Activated B cell treated with CpG ODN at 0.5 μM for 24 hours (primary cell): ENCODE measurements at places on chromosomes 16 and 17.
A peak's percentile ranks its signal among the peaks of the same experiment; 100 is the strongest.

- peaks cover 31% of the 10 kb centered on the region for H3K27me3 ChIP-seq
- no peaks in the 10 kb centered on the region for H3K4me1 ChIP-seq
- H3K4me3 ChIP-seq = no peak overlapping the region
- H3K36me3 ChIP-seq = no peaks in the 10 kb centered on the region
Measured at GRCh38 chr16:51132490-51133115, 18.5 kb downstream of the SALL1 start.

GRCh38 chr16:84032458-84033178 lies 10.0 kb downstream of the SLC38A8 start:
- H3K27me3 ChIP-seq = peaks cover 22% of the 10 kb centered on the region
- H3K4me1 ChIP-seq = peaks cover 5% of the 10 kb centered on the region
- no peak overlapping the region for H3K4me3 ChIP-seq
- H3K27ac ChIP-seq = no peak overlapping the region
- H3K36me3 ChIP-seq = no peaks in the 10 kb centered on the region
- DNase-seq = no peak

DNA sequence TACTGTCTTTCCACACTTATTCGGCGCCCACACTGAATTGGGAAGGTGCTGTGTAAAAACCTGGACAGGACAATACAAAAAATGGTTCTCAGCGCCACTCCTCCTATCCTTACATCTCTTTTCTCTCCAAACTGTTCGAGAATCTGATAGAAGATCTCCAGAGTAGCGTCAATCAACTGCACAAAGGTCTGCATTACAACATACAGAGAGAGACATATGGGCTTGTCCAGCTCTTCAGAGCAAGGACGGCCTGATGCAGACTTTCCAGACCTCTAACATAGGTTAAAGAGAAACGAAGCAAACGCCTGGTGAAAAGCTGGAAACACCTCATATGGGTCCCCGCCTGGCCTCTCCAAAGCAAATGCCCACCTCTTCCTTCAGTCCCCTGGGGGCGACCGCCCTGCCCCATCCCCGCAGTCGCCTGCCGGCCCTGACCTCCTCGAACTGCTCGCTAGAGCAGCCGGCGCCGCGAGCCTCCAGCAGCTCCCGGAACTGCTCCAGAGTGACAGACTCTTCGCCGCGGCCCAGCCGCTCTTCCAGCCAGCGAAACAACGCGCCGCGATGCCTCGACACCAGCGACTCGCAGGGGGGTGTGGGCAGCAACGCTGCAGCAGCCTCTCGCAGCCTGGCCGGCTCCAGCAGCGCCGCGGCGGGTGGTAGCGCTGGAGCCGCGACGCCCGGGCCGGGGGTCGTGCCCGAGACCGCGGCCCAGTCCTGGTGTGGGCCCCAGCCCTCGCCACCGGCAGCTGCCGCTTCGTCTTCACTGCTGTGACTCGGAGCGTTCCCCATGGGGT lies 526 bp downstream of the ZZEF1 start:
- peak overlapping the region; percentile 98 for H3K4me3 ChIP-seq
- no peak for DNase-seq
- peaks cover 43% of the 10 kb centered on the region for H3K4me1 ChIP-seq
- no peaks in the 10 kb centered on the region for H3K27me3 ChIP-seq

GRCh38 chr16:17944345-17944744 lies 392.2 kb downstream of the NPIPA8 start:
- no peak overlapping the region for H3K27ac ChIP-seq
- H3K27me3 ChIP-seq = peaks cover 12% of the 10 kb centered on the region
- no peaks in the 10 kb centered on the region for H3K36me3 ChIP-seq
- H3K4me1 ChIP-seq = peaks cover 8% of the 10 kb centered on the region
- H3K4me3 ChIP-seq = no peak overlapping the region
- no peak for DNase-seq

DNA sequence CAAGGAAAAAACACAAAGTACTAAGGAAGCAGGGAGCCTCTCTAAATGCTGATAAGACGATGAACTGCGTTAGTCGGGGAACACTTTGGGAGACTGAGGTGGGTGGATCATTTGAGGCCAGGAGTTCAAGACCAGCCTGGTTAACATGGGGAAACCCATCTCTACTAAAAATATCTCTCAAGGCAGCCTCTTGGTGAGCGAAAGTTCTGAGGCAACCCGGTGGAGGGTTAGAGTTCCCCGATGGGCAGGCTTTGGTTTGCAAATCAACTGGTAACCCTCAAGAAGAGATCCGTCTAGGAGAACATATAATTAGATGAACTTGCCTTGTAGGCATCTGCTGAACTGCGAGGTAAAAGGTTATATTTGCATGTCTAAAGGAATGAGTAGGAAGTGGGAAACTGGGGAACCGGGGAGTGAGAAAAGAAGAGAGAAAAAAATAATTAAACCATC lies 44.6 kb downstream of the WSB1 start:
- H3K27me3 ChIP-seq = no peaks in the 10 kb centered on the region
- DNase-seq = no peak
- peaks cover 57% of the 10 kb centered on the region for H3K4me1 ChIP-seq
- peak overlapping the region; percentile 37 for H3K27ac ChIP-seq

GRCh38 chr17:57242148-57242547 lies 14.2 kb upstream of the MSI2 start:
- no peaks in the 10 kb centered on the region for H3K36me3 ChIP-seq
- H3K27me3 ChIP-seq = peaks cover 6% of the 10 kb centered on the region
- H3K4me3 ChIP-seq = no peak overlapping the region

- H3K27me3 ChIP-seq = peaks cover 10% of the 10 kb centered on the region
- no peak overlapping the region for H3K27ac ChIP-seq
- no peaks in the 10 kb centered on the region for H3K4me1 ChIP-seq
- no peak for DNase-seq
- no peak overlapping the region for H3K4me3 ChIP-seq
Measured at GRCh38 chr17:61490540-61490975, 38.3 kb downstream of the TBX4 start.

- no peaks in the 10 kb centered on the region for H3K4me1 ChIP-seq
- H3K27me3 ChIP-seq = peaks cover 18% of the 10 kb centered on the region
- H3K36me3 ChIP-seq = peaks cover 2% of the 10 kb centered on the region
- H3K4me3 ChIP-seq = no peak overlapping the region
- H3K27ac ChIP-seq = no peak overlapping the region
Measured at GRCh38 chr16:50437769-50438437, 69.1 kb upstream of the BRD7 start.

- H3K4me1 ChIP-seq = no peaks in the 10 kb centered on the region
- H3K4me3 ChIP-seq = no peak overlapping the region
- DNase-seq = no peak
- peaks cover 8% of the 10 kb centered on the region for H3K27me3 ChIP-seq
- H3K27ac ChIP-seq = no peak overlapping the region
- H3K36me3 ChIP-seq = no peaks in the 10 kb centered on the region
Measured at GRCh38 chr17:33459078-33459940, 166.2 kb upstream of the ASIC2 start.

DNA sequence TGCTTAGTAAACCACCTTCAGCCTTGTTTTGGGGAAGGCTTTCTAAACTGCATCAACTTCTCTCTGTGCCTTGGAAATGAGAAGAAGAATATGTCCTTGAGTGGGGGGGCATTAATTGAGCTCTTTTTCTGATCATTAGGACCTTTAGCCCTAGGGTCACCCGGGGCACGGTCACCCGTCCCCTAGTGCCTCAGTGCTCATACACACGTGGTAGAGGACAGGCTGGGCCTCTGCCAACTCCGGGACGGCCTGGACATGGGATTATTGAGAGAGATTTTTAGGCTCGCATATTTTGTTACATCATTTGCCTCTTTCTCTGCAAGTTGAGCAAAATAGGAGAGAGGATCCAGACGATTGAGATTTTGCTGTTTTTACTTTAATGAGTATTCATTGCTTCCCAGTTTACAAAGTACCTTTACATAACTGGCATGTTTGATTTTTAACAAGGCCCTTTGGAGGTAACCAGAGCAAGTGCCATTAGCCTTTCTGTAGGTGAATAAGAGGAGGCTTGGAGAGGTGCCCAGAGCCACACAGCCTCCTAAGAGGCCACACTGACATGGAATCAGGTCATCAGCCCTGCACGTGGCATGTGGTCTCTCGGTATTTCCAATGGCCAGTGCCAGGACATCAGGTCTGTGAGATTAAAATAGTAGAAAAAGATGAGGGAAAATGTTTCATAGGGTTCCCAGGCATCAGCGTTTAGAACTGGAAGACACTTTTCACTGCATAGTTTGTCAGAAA lies 11.1 kb downstream of the PMM2 start:
- no peak overlapping the region for H3K27ac ChIP-seq
- DNase-seq = no peak
- no peaks in the 10 kb centered on the region for H3K27me3 ChIP-seq
- H3K36me3 ChIP-seq = peaks cover 93% of the 10 kb centered on the region
- no peak overlapping the region for H3K4me3 ChIP-seq

DNA sequence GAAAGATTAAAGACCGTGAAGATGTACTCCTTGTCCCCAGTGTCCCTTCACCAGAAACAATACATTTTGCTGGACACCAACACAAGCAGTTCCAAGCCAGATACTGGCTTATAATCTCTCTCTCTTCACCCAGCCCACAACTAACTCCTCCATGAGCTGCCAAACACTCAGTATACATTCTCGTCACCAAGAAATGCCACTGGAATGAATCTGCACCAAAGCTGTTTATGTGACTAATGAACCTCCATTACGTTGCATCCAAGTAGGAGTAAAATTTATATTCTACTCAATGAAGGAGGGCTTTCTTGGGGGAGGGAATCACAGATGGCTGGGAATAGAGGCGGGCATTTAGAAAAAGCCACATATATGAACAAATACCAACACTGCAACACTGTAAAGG lies 20.9 kb upstream of the SOX9 start:
- no peak for DNase-seq
- H3K4me1 ChIP-seq = no peaks in the 10 kb centered on the region
- no peak overlapping the region for H3K4me3 ChIP-seq
- H3K36me3 ChIP-seq = no peaks in the 10 kb centered on the region
- no peaks in the 10 kb centered on the region for H3K27me3 ChIP-seq
- H3K27ac ChIP-seq = no peak overlapping the region

- DNase-seq = no peak
- H3K4me3 ChIP-seq = no peak overlapping the region
- no peaks in the 10 kb centered on the region for H3K27me3 ChIP-seq
- H3K27ac ChIP-seq = no peak overlapping the region
Measured at GRCh38 chr17:67511012-67511411, 133.9 kb downstream of the PITPNC1 start.

DNA sequence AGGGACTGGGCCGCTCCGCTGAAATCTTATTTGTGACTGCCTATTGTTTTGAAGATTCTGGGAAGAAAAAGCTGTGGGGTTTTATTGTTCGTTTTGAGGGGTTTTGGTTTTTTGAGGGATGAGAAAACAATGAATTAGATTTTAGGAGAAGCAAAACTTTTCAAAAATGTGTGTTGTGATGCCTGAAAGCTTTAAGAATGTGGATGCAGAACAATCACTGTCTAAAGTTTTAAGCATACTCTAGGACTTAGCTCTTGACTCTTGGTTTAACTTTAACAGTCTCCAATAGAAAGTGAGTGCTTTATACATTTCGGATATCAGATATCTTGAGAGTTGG lies 899 bp downstream of the CFAP52 start:
- H3K27ac ChIP-seq = no peak overlapping the region
- peaks cover 29% of the 10 kb centered on the region for H3K4me1 ChIP-seq
- H3K4me3 ChIP-seq = peak overlapping the region; percentile 99

DNA sequence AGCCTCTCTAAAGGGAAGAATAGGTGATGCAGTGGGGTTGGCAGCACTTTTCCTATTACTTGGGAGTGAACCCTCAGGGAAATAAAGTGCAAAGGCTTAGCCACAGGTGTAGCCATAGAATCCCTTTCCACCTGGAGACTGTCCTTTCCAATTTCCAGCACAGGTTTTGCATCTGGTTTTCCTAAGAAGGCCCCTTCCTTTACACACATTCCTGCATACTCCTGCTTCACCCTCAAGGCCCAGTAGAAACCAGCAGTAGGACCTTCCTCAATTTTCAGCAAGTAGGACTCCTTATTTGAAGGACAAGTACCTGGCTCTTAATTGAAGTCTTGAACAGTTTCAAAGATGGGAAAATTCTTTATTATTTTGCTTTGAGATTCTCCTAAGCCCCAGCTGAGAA lies 171.8 kb upstream of the TBX2 start:
- H3K27me3 ChIP-seq = no peaks in the 10 kb centered on the region
- H3K4me3 ChIP-seq = no peak overlapping the region
- peaks cover under 1% of the 10 kb centered on the region for H3K4me1 ChIP-seq
- H3K27ac ChIP-seq = no peak overlapping the region
- no peak for DNase-seq
- H3K36me3 ChIP-seq = no peaks in the 10 kb centered on the region

- no peaks in the 10 kb centered on the region for H3K4me1 ChIP-seq
- no peak overlapping the region for H3K27ac ChIP-seq
- H3K36me3 ChIP-seq = no peaks in the 10 kb centered on the region
- H3K27me3 ChIP-seq = peaks cover 13% of the 10 kb centered on the region
- DNase-seq = no peak
Measured at GRCh38 chr17:37671824-37672547, 28.7 kb upstream of the DDX52 start.

- no peak overlapping the region for H3K4me3 ChIP-seq
- no peak overlapping the region for H3K27ac ChIP-seq
- no peaks in the 10 kb centered on the region for H3K36me3 ChIP-seq
- H3K4me1 ChIP-seq = peaks cover 16% of the 10 kb centered on the region
Measured at GRCh38 chr17:81409190-81409935, 14.1 kb downstream of the BAHCC1 start.

DNA sequence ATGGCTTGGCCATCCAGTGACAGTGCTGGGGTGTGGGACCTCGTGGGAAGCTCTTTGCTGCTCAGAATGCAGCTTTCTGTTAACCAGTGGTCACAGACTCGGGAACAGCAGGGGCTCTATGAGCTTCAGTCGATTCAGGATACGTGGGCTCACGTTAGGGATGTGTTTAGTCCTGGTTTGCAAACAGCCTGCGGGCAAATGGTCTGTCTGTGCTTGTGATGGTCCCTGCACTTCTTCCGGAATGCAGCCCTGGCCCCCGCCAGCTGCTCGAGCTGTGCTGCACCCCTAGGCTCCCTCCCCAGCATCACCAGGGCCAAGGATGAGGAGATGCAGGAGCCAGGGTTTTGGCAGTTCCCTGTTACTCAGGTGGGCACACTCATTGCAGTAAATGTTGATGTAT lies 172.8 kb upstream of the CHMP6 start:
- H3K27ac ChIP-seq = no peak overlapping the region
- no peak overlapping the region for H3K4me3 ChIP-seq
- peaks cover 4% of the 10 kb centered on the region for H3K4me1 ChIP-seq
- no peak for DNase-seq
- H3K27me3 ChIP-seq = no peaks in the 10 kb centered on the region
- peaks cover 31% of the 10 kb centered on the region for H3K36me3 ChIP-seq

DNA sequence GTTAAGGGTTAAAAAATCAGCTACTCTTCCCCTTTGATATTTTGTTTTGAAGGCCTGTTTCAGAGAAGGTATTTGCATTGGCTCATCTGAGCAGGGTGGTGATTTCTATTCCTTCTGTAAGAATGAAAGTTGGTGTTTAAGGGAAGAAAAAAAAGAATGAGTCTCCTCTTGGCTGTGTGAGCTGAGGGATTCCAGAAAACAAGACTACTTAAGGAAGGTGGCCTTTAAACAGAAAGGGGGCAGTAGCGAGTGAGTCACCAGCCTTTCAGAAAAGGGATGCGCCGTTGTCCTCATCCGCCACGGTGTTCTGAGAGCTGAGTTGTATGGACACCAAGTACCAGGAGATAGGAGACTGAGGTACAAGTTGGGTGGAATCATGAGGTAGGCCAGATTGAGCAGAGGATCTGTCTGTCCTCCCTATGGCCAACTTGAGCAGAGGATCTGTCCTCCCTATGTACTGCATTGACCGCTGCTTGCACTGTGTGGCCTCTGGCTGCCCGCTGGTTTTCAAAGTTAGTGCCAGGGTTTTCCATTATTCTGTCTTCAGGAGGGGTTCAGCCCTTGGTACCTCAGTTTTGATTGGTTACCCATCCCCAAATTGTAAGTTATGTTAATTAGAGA lies 8.2 kb downstream of the PRKCA start:
- no peak overlapping the region for H3K4me3 ChIP-seq
- DNase-seq = no peak
- H3K27me3 ChIP-seq = peaks cover 3% of the 10 kb centered on the region
- no peaks in the 10 kb centered on the region for H3K4me1 ChIP-seq
- no peak overlapping the region for H3K27ac ChIP-seq
- no peaks in the 10 kb centered on the region for H3K36me3 ChIP-seq
